Activated T-cell treated with anti-CD3 and anti-CD28 coated beads, Interleukin-2, amount 50 U/mL, for 48 hours (primary cell): ENCODE measurements at places on chromosomes 6 and 20.

DNA sequence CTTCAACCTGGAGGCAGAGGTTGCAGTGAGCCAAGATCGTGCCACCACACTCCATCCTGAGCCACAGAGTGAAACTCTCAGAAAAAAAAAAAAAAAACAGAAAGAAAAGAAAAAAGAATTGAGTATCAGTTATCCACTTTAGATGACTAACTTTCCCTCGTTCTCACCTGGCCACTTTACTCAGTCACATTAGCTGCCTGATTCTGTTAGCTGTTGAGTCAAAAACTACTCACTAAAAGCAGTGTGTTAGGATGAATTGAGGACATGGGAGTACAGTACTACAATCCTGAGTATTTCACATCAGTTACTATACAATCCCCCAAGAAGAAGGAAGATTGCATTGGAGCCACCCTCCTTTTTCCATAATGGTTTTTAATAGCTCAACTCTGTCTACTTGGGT is 114.6 kb downstream of the ADAT2 start:
- DNase-seq, result no peak

GRCh38 chr20:57654363-57654997 is 34.3 kb upstream of the ZBP1 start:
- peak; percentile 67 for DNase-seq

GRCh38 chr6:13813621-13814175 is 659 bp downstream of the MCUR1 start:
- no peak for DNase-seq

DNA sequence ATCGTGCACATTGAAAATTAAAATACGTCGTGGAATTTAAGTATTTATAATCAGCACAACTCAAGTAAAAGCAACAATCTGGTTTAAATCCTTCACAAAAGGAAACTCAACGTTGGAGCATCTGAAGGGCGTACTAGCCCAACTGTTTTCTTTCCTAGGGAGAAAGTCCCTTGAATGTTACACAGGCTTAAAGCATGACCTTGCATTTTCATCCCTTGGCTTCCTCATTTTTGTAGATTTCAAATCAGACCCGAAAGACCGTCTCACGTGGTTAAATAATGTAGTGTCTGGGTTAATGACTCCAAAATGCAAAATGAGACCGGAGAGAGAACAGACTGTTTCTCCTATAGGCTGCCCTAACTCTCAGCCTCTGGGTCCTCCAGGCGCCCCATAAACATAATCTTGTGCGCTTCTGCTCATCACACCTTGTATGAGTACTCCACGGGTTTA is 249.2 kb upstream of the RREB1 start:
- no peak for DNase-seq

- no peak for DNase-seq
Measured at GRCh38 chr6:12567682-12568081, 148.9 kb upstream of the PHACTR1 start.

- no peak for DNase-seq
Measured at GRCh38 chr6:90495216-90495817, 91.6 kb downstream of the MAP3K7 start.
